ENCODE measurements at places on chromosomes 5 and 9.

DNA sequence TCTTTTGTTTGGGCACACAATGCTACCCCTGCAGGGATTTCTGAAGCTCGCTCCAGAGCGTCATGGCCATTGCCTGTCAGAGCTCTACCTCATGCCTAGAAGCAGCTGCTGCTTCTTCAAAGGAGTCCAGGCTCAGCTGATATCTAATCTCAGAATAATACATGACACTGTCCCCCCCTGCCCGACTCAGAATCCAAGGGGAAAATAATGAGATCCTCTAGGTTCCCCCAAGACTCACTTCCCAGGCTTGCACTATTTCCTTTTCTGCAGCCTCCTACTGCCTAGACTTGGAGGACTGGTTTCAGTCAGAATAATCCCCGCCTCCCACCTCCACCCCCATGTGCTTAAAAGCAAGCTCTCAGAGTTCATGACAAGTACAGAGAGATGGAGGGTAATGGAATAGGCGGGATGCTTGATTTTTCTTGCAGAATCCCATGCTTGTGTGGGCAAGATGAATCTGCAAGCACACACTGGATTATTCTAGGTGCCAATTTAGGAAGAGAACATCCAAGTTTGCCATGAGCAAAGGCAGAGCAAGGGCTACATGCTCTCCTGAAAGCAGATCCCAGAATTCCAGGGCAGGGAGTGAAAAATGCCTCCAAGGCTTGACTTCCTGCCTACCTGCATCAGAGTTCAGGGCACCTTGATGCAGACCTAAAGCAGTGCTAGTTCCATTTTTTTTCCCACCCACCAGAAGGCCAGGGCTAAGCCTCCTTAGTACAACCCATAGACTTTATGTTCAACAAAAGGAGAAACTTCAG lies 97.4 kb upstream of the IFNK start:
- DNase-seq: no peak

DNA sequence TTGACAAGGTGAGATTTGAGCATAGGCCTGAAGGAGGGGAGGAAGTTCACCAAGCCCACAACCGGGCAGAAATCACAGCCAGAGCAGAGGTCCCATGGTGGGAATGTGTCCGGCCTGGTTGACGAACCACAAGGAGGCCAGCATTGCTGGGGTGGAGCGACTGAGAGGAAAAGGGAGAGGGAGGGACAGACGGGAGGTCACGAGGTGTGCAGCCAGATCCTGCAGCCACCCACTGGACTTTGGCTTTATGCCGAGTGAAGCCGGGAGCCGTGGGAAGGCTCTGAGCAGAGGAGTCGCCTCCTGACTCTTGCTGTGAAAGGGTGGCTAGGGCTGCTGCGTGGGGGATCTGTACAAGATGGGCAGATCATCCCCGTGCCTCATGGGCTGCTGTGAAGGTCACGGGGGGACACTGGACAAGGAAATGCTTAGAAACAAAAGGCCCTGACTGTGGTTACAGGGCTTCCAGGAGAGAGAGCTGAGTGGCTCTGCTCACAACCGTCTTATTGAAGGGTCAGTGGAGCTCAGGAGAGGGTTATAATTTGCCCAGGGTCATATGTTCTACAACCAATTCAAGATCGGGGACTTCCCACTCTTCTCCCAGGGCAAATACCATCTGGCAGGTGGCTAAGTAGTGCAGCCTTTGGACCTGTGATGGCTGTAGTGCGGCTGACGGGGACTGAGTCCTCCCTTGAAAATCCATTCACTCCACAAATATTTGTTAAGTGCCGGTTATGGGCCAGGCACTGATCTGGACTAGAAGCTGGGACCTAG lies 15.6 kb upstream of the CD74 start:
- DNase-seq: no peak

GRCh38 chr5:148860599-148860998 lies 34.2 kb downstream of the ADRB2 start:
- no peak for DNase-seq

DNA sequence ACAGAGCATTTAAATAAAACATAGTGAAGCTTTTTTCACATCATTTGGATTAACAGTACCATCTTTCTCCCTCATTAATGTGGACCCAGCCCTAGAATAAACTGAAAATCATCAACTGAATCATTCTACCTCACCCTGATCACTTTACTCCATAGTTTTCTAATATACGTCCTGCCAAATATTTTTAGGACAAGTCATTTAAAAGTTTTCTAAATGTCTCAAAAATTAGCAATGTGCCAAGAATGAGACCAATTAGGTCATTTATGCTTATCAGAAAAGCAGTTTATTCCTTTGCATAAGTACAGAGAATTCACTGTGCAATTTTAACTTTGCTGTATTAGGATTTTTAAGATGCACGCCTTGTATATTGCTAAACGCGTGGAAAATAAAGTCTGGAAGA lies 284.4 kb downstream of the PIK3R1 start:
- no peak for DNase-seq

- DNase-seq: peak; percentile 49
These were observed 158.6 kb upstream of the SHB start for GRCh38 chr9:38227656-38228055.

GRCh38 chr5:172640822-172641358 lies at the start of gene NEURL1B:
TSS of gene NEURL1B (plus strand) at chr5:172641263. CDS start at chr5:172641407, 144 bp downstream.
- no peak for DNase-seq

DNA sequence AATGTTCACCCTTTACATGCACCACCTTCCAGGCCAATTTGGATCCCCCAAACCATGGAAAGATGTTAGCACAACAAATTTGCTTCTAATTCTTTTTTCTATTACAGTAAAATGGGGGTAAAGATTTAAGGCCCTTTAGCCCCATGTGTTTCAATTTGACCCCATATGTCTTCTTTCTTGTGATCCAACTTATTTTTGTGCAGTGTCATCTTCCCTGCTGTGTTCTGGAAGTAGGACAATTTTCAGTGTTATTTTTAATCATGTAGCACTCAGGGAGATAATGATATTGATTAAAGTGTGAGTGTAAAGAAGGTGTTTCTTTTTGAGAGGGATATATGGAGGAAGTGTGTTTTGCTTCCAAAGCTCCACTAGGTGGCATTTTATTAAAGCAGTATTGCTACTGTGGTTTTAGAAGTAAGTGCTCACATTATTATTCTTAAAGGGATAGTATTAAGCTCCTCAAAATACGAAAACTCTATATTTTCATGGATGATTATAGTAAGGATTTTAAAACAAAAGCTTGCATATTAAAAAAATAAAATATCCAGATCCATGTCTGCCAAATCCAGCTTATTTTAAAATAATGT lies 118.7 kb upstream of the ATP10B start:
- DNase-seq: no peak

DNA sequence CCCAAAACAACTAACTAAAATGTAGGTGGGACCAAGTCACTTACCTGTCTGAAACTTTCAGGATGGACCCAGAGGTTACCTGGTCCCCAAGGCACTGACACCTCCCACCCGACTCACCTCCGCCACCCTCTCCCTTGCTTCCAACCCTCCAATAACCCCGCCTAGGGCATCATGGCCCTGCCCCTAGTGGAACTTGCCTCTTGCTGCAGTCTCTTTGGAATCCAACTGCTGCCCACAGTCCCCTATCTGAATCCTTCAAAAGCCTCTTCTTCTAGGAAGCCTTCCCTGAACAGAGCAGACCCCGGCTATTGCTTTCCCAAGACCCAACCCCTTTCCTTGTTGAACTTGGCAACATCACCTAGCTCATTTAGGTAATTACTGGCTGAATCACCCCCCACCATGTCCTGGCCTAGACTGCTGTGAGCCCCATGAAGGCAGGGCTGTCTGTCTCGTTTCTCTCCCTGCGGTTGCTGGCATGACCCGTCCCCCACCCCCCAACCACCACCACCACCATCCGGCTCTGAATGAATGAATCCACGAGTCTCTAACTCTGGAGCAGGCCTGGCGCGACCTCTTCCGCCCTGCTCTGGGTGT lies 9.4 kb downstream of the CRB2 start:
- no peak for DNase-seq

- no peak for DNase-seq
These were observed 194.7 kb upstream of the KLF4 start for GRCh38 chr9:107684224-107684623.

DNA sequence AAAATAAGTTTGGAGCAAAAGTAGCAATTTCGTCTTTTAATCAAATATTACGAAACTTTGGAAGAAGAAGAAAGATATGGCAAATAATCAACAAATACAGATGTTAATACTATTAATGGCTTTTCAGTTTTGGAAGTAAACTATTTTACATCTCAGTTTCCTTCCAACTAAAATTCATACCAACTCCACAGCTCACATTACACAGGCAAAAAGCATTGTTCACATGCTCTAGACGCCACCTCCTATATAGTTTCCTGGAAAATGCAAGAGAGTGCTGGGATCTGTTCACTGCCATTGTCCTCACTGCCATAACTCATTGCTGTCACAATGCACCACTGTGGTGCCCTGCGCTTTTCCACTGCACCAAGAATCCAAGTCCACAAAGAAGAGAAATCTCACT lies 149.0 kb upstream of the FTMT start:
- no peak for DNase-seq

GRCh38 chr5:87076411-87076810 lies 191.3 kb upstream of the RASA1 start:
- no peak for DNase-seq

- no peak for DNase-seq
These were observed 228.8 kb downstream of the PLK2 start for GRCh38 chr5:58231041-58231440.

- DNase-seq: no peak
These were observed 60.0 kb downstream of the OLFM1 start for GRCh38 chr9:135147474-135147805.

DNA sequence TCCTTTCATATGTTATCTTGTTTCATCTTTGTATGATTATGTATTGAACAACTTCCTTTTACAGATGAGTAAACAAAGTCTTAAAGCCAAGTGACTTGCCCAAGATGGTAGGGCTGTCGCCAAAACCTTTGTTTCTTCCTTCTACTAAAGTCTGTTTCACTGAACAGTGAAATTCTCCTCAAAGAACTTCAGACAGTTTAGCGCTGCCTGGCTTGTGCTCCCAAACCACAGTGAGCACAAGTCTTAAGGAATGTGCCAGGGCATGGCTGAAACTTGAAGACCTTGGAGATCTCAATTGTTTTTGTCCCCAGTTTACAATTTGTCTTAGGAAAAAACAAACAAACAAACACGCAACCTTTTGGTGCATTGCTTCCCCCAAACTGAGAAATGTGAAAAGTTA lies 273.5 kb downstream of the CRB2 start:
- DNase-seq: no peak

GRCh38 chr9:129416821-129417539 lies 203.9 kb downstream of the C9orf50 start:
- DNase-seq: no peak

DNA sequence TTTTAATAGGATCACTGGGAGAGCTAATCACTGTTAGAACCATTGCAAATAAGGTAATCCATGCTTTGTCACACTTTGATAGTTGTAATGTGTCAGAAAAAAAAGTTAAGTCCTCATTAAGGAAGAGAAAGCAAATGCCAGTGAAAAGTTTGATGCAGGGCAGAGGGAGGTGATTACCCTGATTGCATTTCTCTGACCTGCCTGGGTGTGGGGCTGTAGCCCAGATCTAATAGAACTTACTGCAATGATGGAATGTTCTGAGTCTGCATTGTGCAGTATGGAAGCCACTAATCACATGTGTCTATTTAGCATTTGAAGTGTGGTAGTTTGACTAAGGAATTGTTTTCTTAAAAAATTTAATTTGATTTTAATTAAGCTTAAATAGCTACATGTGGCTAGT lies 202.7 kb downstream of the ATP10B start:
- no peak for DNase-seq

- no peak for DNase-seq
These were observed 141.5 kb downstream of the NSG2 start for GRCh38 chr5:174187001-174187400.

- DNase-seq: no peak
These were observed 72.2 kb downstream of the CAMSAP1 start for GRCh38 chr9:135835131-135835530.

DNA sequence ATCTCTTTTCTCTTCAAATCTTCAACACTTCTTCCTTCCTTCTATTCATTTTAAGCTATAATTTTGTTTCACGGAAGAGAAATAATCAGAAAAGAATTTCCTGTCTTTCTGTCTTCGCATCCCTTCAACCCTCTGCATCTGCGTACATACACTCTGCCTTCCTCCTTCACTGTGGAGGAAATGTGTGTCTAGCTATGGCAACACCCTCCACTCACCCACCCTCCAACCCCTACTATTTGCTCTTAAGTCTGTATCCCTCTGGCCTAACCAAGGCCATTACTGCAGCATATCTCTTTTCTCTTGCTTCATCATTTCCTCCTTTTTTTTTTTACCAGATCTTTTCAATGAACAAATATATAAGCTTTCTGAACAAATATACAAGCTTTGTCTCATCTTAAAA lies 105.7 kb upstream of the NUDT12 start:
- no peak for DNase-seq

- DNase-seq: no peak
These were observed 8.3 kb upstream of the NRARP start for GRCh38 chr9:137310189-137311052.

GRCh38 chr5:35312267-35312666 lies 82.0 kb upstream of the PRLR start:
- no peak for DNase-seq

Measured in vagina (tissue), 2 donors.